ENCODE measurements at places on chromosomes 3 and 15. TPM values are rescaled to one million over a fixed set of nuclear protein-coding genes. Genes with fewer than 3 reads are reported as not detected.

Gene DLL4
- 0.11 TPM for total RNA-seq

Gene CTXN2
- not detected for total RNA-seq

Gene LEKR1
- 3.1 TPM for total RNA-seq

Gene SAXO2
- 1.9 TPM for total RNA-seq

Gene LTK
- 0.13 TPM for total RNA-seq

Gene CHST2
- total RNA-seq, result 19.3 TPM

Gene PLSCR5
- not detected for total RNA-seq

Gene CLDN16
- not detected for total RNA-seq

Gene CELSR3
- total RNA-seq, result 1.4 TPM

Gene EHHADH
- 7.3 TPM for total RNA-seq

Gene PLSCR4
- 38.6 TPM for total RNA-seq

Gene SLTM
- 86.0 TPM for total RNA-seq

Gene VGLL3
- total RNA-seq, result 15.7 TPM

Gene EIF5A2
- 9.2 TPM for total RNA-seq

Gene PRTG
- total RNA-seq, result 3.4 TPM

Gene LIPC
- 1.8 TPM for total RNA-seq

Gene KNG1
- not detected for total RNA-seq

Gene LRRIQ4
- under 0.01 TPM for total RNA-seq

Gene COL8A1
- 134 TPM for total RNA-seq

Gene SLC51A
- total RNA-seq, result not detected

Gene SLC22A14
- 0.32 TPM for total RNA-seq

Gene ZNF502
- 8.2 TPM for total RNA-seq

Gene RAP2B
- 17.1 TPM for total RNA-seq

Gene CNTN3
- total RNA-seq, result 0.13 TPM

Gene ZCWPW2
- total RNA-seq, result 0.91 TPM

Gene CAV3
- not detected for total RNA-seq

Gene RTP4
- 2.5 TPM for total RNA-seq

Gene ZNF501
- total RNA-seq, result 9.5 TPM

Gene FRMD5
- 0.11 TPM for total RNA-seq

Gene AMIGO3
- total RNA-seq, result 0.32 TPM

Gene FEZF2
- total RNA-seq, result not detected

Gene TICRR
- 2.9 TPM for total RNA-seq

Gene TMC3
- not detected for total RNA-seq

Gene KLHL6
- under 0.01 TPM for total RNA-seq

Gene GOLGA8R
- total RNA-seq, result 4.1 TPM

Gene TF
- total RNA-seq, result 0.43 TPM

Gene REC114
- total RNA-seq, result not detected

Gene ADPRH
- 3.5 TPM for total RNA-seq

Gene RASGRP1
- total RNA-seq, result under 0.01 TPM

Gene UBE2E1
- total RNA-seq, result 85.1 TPM

Gene GPR149
- total RNA-seq, result not detected

Gene ABI3BP
- total RNA-seq, result 728 TPM

Gene CFAP91
- 1.4 TPM for total RNA-seq

Gene SLC2A2
- not detected for total RNA-seq

Gene KBTBD13
- not detected for total RNA-seq

Gene ILDR1
- total RNA-seq, result not detected

Gene SEMA3B
- total RNA-seq, result 16.5 TPM

Gene CACNA2D2
- not detected for total RNA-seq

Gene CD80
- 0.32 TPM for total RNA-seq

All from articular chondrocyte of knee joint (primary cell).